Hippocampal formation (tissue), 2 donors: ENCODE measurements at places on chromosomes 3 and 15.

- DNase-seq: no peak
Measured at GRCh38 chr3:127182431-127182830, 10.5 kb upstream of the PRR23E start.

- no peak for DNase-seq
Measured at GRCh38 chr15:80098341-80098740, 38.9 kb downstream of the ZFAND6 start.

DNA sequence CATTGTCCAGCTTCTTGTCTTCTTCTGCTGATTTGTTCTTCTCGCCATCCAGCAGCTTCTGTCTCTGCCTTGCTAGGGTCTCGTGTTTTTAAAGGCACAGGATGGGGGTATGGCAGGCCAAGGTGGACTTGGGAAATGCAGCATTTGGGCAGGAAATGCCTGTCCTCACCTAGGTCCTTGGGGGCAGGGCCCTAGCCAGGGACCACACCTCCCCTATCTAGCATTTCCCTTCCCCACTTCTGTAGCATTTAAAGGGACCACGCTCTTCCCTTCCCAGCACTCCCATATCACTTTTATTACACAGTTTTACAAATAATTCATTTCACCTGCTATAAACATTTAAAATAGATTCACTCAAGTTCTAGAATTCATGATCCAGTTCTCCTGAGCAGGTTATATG, 315.4 kb upstream of the LMCD1 start:
- DNase-seq: no peak

GRCh38 chr3:183448369-183449128, 20.1 kb upstream of the MCF2L2 start:
- DNase-seq: no peak

DNA sequence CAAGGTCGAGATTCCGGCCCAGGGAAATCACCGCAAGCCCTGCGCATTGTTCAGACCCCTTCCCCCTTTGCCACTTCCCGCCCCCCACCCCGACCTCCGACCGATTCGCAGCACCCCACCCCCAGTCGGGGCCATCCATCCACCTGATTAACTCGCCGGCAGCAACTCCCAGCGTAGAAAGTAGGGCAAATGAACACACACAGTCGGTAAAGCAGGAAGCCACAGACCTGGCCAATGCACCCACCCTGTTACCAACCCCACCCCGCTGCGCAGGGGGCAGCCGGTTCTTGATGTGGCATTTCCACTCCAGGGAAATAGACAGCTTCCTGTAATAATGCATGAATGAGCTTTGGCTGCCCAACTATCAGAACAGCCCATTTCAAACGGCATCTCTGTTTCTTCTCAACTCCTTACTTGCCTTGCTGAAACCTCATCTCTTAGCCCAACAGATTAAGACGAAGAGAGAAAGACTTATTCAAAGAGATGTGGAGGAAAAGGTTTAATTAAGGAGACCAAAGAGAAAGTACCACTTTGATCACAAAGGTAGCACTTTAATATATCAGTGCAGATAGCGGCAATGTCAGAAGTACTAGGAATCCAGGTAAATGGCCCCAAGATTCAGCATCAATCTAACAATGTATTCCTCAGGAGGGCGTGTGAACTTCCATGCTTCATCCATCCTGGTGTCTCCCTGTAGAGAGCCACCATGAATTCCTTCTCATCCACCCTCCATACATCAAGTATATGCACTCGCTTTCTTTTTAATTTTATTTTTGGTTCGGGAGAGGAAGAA, 1.9 kb downstream of the TNIK start:
- DNase-seq: no peak

DNA sequence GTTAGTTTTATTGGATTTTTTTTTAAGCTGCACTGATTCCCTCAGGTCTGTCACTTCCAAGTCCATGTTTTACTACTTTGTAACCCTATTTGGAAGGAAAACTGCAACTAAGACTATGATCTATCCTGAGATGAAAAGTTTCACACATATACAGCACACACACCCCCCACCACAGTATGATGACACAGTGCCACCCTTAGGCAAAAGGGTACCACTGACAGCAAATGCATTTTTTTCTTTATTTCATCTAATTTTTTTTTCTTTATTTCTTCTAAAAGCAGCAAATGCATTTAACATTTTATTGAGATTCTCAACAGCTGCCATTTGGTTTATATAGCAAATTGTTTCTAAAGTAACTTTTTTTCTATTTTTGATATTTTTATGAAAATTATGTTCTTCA, 21.2 kb downstream of the NGRN start:
- DNase-seq: no peak

DNA sequence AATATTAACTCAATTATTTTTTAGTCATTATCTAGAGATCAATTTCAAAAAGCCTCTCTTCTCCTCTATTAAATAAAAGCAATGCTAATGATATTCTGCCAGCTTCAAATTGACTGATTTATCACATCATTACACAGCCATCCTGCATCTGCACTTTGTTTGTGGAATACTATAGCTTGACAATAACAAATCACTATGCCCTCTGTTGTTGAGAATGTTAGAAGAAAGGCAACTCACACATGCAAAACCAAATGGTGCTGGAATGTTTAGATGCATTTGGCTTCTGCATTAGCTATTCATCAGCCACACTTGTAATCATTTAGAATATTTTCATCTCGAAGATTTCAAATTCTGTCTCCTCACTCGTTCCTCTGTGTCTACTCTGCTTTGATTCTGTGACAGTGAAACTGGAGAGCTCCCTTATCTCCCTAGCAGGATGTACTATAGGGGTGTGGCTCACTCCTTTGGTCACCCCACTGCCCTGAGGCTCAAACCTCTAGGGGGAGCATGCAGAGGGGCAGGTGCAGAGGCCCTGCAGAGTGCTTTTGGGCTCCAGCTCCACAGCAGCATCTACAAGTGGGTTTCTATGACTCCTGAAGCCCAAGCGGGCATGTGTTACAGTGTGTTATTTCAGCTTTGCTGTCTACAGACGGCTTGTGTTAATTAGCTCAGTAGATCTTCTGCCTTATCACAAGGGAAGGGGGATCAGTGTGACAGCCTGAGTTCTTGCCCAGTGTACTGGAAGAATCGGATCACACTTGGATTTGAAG, 454.1 kb upstream of the BCHE start:
- no peak for DNase-seq

- no peak for DNase-seq
Measured at GRCh38 chr3:122784436-122784835, 9.2 kb downstream of the HSPBAP1 start.

DNA sequence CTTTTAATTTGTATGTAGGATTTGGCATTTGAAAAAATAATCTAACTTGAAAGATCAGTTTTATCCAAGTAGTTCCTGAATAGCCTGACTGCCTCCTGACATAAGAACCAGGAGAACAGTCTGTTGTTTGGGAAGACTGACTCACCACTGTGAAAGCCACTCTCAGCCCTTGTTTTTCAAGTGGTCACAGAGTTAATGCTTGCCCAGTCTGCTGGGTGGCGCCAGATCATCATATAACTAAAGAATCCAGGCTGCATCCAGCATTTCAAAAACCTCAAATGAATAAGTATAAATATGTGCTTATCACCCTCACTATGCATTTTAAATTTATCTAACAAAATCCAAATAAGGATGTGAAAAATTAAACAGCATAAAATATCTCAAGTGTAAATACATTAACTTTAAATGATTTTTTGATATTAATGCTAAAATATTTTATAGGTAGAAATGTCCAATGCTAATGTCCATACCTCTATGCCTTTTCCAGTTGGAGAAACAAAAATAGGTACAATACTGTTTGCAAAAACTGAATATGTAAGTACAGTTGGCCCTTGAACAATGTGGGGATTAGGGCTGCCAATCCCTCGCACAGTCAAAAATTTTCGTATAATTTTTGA, 26.9 kb upstream of the ZBBX start:
- DNase-seq: peak; percentile 38

DNA sequence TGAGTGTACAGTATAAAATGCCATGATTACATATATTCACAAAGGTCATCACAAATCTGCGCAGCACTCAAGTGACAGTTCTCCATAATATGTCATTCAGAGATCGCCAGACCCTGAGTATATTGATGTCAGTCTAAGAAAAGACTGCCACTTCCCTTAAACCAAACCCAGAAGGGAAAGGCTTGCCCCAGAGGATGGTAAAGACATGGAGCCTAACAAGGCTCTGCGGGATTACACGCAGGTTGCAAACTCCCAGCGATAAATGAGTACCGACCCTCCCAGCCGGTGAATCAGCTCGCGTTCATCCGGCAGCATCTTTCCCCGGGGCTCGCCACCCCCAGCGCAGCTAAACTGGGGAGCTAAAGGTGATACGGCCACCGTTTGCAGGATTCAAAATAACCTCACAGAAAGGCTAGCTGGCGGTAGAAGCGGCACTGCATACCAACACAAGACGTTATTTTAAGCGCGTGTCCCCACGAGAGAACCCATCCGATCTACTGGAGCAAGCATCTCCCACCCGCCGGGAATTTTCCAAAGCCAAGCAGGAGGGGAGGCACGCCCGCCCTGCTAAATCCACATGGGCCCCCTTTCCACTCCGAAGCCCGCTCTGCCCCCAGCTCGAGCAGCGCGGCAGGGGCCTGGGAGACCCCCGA, 643 bp downstream of the MYO5A start:
- DNase-seq: peak; percentile 43

GRCh38 chr3:139916271-139916670, 18.7 kb upstream of the CLSTN2 start:
- no peak for DNase-seq

DNA sequence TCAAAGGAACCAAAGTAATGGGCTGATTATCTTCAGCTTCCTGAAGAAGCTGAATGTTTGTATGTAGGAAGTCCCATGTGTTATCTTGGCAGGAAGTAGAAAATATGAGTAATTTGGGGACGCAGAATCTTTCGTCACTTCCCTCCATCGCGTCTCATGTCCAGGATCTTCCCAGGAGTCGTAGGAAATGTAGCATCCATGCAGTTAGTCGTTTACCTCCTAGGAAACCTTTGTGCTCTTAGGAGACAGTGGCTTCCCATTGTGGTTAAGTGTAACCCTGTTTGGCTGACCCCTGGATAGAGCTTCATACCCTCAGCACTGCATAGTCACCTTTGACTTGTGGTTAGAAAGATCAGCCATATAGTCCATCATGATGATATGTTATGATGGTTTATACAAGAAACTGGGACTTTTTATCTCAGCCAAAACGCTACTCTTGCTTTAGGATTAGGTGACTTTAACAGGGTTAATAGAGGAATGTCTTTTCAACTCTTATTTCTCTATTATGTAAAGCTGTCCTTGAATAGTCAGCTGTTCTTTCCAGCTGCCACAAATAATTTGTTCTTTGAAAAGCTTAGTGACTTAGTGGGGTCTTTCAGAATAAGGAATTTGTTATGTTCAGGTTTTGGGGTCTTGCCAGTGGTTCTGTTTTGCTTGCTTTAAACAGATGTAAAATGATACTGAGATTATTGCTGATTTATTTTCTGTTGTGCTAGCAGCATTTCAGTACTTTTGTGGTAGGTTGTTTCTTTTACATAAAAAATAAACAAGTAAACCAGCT, 92.2 kb downstream of the KLHL25 start:
- no peak for DNase-seq

- peak; percentile 45 for DNase-seq
Measured at GRCh38 chr15:75578173-75578947, 755 bp downstream of the PTPN9 start.

GRCh38 chr3:187122261-187122660, 17.0 kb downstream of the RPL39L start:
- no peak for DNase-seq
